Activated T-cell treated with anti-CD3 and anti-CD28 coated beads for 24 hours (primary cell): ENCODE measurements at places on chromosomes 4 and X.

DNA sequence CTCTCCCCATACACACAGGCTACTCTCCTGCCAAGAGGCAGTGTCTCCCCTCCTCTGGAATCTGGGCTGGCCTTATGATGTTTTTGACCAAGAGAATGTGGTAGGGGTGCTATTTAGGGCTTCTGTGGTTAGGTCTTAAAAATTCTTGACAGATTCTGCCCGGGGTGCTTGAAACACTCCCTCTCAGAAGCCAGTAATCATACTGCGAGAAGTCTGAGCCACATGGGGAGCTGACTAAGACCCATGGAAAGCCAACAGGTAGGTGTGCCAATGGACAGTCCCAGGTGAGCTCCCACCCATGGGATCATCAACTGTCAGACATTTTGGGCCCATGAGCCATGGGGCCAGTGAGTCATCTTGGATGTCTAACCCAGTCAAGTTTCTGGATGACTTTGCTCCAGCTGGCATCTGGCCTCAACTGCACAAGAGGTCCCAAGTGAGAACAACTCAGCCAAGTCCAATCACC is 315.7 kb downstream of the FBXW7 start:
- no peak for DNase-seq

DNA sequence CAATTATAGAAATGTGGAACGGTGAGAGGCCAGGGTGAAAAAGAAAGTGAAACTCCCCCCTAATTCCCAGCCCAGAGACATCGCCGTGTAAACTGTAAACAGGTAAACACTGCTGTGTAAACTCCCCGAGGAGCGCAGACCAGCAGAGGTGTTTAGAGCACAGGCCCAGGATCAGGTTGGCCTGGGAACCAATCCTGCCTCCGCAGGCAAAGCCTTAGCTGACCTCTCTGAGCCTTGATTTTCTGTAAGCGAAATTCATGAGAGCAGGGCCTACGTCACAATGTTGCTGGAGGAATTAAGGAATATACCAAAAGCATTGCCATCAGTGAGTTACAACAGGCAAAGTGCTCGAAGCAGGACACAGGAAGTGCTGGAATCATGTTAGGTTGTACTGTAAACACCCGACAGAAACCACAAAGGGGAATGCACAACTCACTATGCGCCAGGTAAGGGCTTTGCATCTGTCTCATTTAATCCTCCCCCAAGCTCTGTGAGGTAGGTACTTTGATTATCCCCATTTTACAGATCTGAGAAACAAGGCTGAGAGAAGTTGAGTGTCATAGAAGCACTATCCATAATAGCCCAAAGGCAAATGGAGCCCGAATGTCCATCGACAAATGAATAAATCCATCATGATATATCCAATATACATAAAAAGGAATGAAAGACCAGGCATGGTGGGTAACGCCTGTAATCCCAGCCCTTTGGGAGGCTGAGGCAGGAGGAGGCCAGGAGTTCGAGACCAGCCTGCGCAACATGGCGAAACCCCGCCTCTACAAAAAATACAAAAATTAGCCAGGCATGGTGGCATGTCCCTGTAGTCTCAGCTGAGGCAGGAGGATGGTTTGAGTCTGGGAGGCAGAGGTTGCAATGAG is 30.7 kb upstream of the KIAA0232 start:
- DNase-seq = no peak

- DNase-seq = no peak
These were observed 445.2 kb upstream of the ZFP42 start for GRCh38 chr4:187550256-187550950.

GRCh38 chrX:63428348-63428747 is 77.2 kb upstream of the SPIN4 start:
- no peak for DNase-seq

- no peak for DNase-seq
These were observed 230.2 kb downstream of the EVC2 start for GRCh38 chr4:5478169-5478568.

GRCh38 chr4:25484243-25484721 is 107.2 kb downstream of the ANAPC4 start:
- DNase-seq = no peak

GRCh38 chrX:17560385-17560784 is 176.9 kb upstream of the SCML1 start:
- no peak for DNase-seq
